ENCODE measurements at places on chromosomes 7 and 10. TPM values are rescaled to one million over a fixed set of nuclear protein-coding genes. Genes with fewer than 3 reads are reported as not detected.

DPCD gene
- total RNA-seq: 52.8 TPM

DKK1 gene
- total RNA-seq: 18.4 TPM

AKR1C4 gene
- total RNA-seq: not detected

UCMA gene
- total RNA-seq: not detected

PAPOLB gene
- total RNA-seq: under 0.01 TPM

FXYD4 gene
- total RNA-seq: not detected

SPDYE16 gene
- under 0.01 TPM for total RNA-seq

LIPN gene
- total RNA-seq: not detected

KCND2 gene
- total RNA-seq: 5.0 TPM

ANKRD1 gene
- total RNA-seq: 0.43 TPM

Measured in bronchial smooth muscle cell (primary cell).